ENCODE measurements at places on chromosomes 2 and 18.

DNA sequence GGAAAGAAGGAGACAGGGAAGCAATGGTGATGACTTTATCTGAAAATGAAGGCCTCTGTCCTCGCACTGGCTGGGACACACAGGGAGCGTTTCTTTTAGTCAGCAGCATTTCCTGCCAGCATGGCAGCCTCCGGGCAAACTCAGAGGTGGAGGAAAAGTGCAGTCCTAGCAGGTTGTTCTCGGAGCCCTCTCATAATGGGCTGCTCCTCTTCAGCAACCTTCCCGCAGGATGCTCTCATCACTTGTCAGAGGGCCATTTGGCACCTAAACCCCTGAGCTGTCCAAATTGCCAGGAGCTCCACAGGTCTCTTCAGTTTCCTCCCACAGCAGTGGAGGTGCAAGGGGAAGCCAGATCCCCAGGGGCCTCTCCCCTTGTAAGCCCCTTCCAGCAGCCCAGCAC is 6.2 kb downstream of the STK39 start:
- DNase-seq, result no peak

- no peak for DNase-seq
Observed at GRCh38 chr2:99181624-99182000, 628 bp downstream of the MRPL30 start.

GRCh38 chr2:157897106-157897971 is 21.2 kb upstream of the ACVR1 start:
- DNase-seq, result peak; percentile 5

DNA sequence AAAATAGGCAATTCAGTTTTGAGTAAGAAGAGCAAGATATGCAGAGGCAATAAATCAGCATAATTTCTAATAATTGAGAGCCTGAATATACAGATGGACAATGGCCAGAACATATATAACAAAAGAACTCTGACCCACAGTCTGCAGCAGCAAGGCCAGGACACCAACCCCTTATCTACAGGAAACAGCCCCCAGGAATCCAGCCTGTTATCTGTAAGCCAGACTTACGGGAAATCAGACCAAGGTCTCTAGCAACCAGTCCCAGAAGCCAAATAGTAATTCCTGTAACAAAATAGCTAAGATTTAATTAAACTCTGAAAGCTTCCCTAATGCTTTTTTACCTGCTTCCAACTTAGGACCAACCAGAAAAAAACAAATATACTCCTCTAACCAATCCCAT is 434.5 kb upstream of the GYPC start:
- DNase-seq, result no peak

- no peak for DNase-seq
Observed at GRCh38 chr2:3321825-3322224, 55.8 kb downstream of the EIPR1 start.

- DNase-seq, result no peak
Observed at GRCh38 chr2:43194121-43194869, 32.1 kb downstream of the ZFP36L2 start.

DNA sequence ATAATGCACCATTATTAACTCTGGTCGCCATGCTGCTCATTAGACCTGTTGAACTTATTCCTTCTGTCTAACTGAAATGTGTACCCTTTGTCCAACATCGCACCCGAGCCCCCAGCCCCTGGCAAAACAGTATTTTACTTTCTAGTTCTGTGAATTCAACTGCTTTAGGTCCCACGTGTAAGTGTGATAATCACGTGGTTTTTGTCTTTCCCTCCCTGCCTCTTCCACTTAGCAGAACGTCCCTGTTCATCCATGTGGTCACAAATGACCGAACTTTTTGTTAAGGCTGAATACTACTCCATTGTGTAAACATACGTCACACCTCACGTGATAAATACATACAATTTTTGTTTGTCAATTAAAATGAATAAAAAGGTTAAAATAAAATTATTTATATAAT is 826.9 kb downstream of the DCDC2C start:
- DNase-seq, result no peak
